ENCODE measurements at places on chromosomes 4 and X. TPM values are rescaled to one million over a fixed set of nuclear protein-coding genes. Genes with fewer than 3 reads are reported as not detected.

SMIM10 gene
- 1.3 TPM for total RNA-seq

MAPK10 gene
- total RNA-seq = 0.37 TPM

PASD1 gene
- not detected for total RNA-seq

SHROOM2 gene
- 11.8 TPM for total RNA-seq

IL1RAPL1 gene
- total RNA-seq = 1.3 TPM

CT45A2 gene
- total RNA-seq = not detected

F8A3 gene
- total RNA-seq = 9.7 TPM

TMEM271 gene
- total RNA-seq = not detected

HSFX1 gene
- total RNA-seq = 0.53 TPM

TCEAL6 gene
- total RNA-seq = not detected

MAGEA4 gene
- total RNA-seq = not detected

HOPX gene
- 5.8 TPM for total RNA-seq
